ENCODE measurements at places on chromosomes 6 and 20.

- no peak overlapping the region for H3K27ac ChIP-seq
Observed at GRCh38 chr6:149834513-149835481, 29.4 kb downstream of the LRP11 start.

DNA sequence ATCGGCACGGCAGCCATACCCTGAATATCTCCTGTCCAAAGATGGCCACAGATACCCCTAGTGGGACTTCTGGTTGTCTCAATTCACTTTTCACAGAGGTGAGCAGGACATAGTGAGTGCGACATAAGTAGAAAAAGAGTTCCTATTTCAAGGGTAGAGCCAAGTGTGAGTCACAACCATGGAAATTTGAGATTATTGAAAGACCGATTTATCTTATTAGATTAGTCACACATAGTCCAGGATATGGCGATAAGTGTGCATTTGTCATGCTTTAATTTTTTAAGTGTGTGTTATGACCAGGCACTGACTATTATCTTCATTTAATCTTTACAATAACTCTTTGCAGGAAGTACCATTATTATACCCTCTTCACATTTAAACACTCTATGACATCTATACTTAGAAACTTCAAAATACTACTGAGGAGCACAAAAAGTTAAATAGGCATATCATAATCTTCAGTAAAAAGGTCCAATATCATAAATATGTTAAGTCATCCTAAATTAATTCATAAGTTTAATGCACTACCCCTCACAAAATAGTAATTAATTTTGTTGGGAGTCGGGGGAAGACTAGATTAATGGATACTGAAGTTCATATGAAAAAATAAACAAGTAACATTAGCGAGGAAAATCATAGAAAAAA, 13.4 kb upstream of the TNFAIP3 start:
- no peaks in the 10 kb centered on the region for H3K36me3 ChIP-seq
- no peak overlapping the region for H3K27ac ChIP-seq
- no peak for DNase-seq

GRCh38 chr6:36508532-36508931, 38.7 kb downstream of the STK38 start:
- no peak overlapping the region for H3K27ac ChIP-seq
- no peaks in the 10 kb centered on the region for H3K4me1 ChIP-seq
- H3K4me3 ChIP-seq, result no peak overlapping the region
- DNase-seq, result no peak

GRCh38 chr6:167804281-167805013, 22.3 kb upstream of the AFDN start:
- H3K4me3 ChIP-seq, result no peak overlapping the region
- no peaks in the 10 kb centered on the region for H3K36me3 ChIP-seq
- no peak overlapping the region for H3K27ac ChIP-seq
- H3K27me3 ChIP-seq, result no peaks in the 10 kb centered on the region
- H3K4me1 ChIP-seq, result no peaks in the 10 kb centered on the region

DNA sequence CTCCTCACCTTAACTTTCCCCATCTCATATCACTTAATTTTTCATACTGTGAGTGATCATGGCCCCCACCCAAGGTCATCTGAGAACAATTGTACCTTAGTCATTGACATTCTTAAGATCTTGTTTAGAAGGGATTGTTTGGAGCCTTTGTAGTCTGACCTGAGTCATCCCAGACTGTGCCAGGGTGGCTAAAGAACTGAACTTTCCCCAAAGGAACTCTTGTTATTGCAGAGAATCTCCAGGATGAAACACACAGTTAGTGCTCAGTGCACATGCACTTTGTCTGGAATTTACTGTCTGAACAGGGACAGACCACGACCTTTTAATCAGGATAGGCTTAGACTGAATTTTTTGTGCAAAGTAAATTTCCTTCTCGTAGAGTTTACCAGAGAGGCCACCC, 112.6 kb upstream of the CCN2 start:
- H3K4me3 ChIP-seq, result no peak overlapping the region
- no peaks in the 10 kb centered on the region for H3K4me1 ChIP-seq
- no peak overlapping the region for H3K27ac ChIP-seq
- no peaks in the 10 kb centered on the region for H3K36me3 ChIP-seq
- H3K27me3 ChIP-seq, result peaks cover 2% of the 10 kb centered on the region

DNA sequence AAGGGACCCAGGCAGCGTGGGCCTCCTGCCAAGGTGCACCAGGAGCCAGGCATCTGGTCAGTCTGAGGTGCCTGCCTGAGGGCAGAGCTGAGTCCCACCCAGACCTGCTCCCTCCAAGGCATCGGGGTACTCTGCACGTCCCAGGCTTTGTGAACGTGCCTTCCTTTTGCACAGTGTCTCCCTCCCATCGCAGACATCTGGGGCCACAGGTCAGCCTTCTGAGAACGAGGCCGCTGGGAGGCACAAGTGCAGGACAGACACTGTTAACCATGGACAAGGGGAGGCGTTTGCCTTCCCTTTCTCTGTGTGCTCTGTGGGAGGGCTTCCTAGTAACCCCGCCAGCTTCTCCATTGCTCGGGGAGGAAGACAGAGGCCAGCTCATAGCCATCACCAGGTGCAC, 47.6 kb downstream of the TFAP2C start:
- no peak overlapping the region for H3K27ac ChIP-seq
- H3K4me3 ChIP-seq, result no peak overlapping the region
- H3K4me1 ChIP-seq, result no peaks in the 10 kb centered on the region
- DNase-seq, result no peak

DNA sequence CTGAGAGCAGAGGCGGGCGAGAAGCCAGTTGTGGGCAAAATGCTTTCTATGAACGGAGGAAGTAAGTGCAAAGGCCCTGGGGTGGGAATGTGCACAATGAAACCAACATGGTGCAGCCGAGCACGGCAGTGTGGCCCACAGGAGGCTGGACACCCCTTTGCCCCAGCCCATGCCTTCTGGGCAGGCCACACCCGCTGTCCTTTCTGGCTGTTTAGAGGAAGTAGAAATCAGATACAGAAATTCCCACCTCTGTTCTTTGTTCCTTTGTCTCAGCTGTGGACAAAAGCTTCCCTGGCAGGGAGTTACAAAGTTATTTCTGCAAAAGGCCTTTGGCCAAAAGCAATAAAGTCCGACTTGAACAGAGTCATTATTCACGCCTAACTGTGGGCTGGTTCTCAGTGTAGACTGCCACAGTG, 11.9 kb downstream of the SULF2 start:
- no peaks in the 10 kb centered on the region for H3K36me3 ChIP-seq
- H3K4me1 ChIP-seq, result peaks cover under 1% of the 10 kb centered on the region
- no peak overlapping the region for H3K27ac ChIP-seq
- H3K4me3 ChIP-seq, result no peak overlapping the region

DNA sequence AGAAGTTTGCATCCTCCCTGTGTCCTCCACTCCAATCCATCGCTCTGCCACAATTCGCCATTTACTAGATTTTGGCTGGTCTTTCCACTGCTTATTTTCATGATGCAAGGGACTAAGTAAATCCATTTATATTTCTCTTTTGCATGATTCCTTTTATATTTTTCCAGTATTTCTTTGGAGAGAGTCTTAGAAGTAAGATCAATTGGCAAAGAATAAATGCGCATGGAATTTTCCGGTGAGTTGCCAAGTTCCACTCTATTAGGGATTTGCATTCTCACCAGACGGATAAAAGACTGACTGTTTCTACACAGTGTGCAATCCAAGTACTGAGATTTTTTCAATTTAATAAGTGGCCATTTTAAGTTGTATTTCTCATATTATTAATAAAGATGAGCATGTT, 91.7 kb upstream of the PHACTR3 start:
- no peak overlapping the region for H3K27ac ChIP-seq
- H3K27me3 ChIP-seq, result no peaks in the 10 kb centered on the region
- no peaks in the 10 kb centered on the region for H3K36me3 ChIP-seq
- H3K4me1 ChIP-seq, result no peaks in the 10 kb centered on the region

DNA sequence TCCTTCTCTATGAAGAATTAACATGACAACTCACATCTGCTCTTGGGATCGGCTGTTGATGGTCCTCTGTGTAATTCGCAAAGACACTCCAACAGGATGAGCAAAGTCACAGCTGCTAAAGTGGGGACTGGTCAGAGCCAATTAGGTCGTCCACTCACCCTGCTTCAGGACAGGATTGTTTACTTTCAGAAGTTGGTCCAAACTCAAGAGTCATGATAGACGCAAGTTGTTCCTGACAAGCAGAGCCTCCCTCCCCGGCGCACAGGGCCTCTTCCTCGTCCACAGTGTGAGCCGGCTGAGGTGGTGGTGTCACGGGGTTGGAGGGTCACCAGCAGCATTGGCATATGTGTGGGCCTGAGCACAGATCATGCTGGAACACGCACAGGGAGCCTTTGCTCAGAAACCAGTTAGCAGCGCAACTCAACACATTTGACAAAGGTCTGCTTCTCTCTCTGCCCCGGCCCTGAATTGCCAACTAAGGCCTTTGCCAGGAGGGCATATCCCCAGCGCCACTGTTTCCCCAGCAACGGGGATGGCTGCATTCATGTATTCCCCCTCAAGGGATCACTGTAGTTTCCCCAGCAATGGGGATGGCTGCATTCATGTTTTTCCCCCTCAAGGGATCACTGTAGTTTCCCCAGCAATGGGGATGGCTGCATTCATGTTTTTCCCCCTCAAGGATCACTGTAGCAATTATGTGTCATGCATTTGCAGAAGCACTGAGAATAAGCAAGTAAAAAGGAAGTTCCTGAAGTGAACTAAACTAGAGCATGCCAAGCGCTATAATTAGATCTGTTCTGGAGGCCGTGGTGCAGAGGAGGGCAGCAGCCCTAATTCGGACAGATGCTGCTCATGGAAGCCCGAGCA, 111.7 kb downstream of the THBS2 start:
- no peak for DNase-seq
- H3K27ac ChIP-seq, result no peak overlapping the region
- no peaks in the 10 kb centered on the region for H3K27me3 ChIP-seq
- H3K4me1 ChIP-seq, result no peaks in the 10 kb centered on the region
- no peak overlapping the region for H3K4me3 ChIP-seq
- no peaks in the 10 kb centered on the region for H3K36me3 ChIP-seq

DNA sequence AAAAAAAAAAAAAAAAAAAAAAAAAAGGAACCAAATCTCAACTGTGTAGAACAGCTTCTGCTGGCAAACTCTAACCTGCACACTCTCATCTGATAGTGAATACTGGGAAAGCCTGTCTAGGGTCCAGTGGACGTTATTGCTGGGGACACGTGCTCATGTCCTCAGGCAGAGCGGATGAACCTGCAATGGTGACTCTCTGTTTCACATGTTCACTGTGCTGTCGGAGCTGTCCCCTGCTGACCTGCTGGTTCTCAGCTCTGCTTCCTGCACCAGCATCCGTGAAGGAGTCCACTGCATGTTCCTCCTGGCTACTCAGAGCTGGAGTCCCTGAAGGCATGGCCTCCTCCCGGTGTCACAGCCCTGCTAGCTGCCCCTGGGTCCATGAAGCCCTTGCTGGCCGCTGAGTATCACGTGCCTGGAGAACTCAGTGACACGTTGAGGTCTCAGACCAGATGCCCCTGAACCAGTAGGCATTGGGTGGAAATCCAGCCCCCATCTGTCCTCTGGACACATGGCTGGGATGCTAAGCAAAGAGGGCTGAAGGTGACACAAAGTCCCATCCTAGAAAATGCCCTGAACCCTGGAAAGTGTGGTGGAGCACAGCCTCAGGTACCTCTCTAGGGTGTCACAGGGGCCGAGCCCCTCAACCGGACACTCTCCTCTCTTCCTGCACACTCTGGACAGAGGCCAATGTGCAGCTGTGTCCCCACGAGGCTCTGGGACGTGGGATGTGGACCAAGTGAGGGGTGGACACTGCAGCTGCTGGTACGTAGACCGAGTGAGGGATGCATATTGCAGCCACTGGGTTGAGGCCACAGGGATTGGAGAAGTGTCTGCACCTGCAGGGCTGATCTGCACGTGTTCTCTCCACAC, 54.9 kb upstream of the FRMD1 start:
- no peaks in the 10 kb centered on the region for H3K4me1 ChIP-seq
- no peak overlapping the region for H3K27ac ChIP-seq
- no peaks in the 10 kb centered on the region for H3K27me3 ChIP-seq
- no peak overlapping the region for H3K4me3 ChIP-seq
- no peaks in the 10 kb centered on the region for H3K36me3 ChIP-seq
- DNase-seq, result no peak

DNA sequence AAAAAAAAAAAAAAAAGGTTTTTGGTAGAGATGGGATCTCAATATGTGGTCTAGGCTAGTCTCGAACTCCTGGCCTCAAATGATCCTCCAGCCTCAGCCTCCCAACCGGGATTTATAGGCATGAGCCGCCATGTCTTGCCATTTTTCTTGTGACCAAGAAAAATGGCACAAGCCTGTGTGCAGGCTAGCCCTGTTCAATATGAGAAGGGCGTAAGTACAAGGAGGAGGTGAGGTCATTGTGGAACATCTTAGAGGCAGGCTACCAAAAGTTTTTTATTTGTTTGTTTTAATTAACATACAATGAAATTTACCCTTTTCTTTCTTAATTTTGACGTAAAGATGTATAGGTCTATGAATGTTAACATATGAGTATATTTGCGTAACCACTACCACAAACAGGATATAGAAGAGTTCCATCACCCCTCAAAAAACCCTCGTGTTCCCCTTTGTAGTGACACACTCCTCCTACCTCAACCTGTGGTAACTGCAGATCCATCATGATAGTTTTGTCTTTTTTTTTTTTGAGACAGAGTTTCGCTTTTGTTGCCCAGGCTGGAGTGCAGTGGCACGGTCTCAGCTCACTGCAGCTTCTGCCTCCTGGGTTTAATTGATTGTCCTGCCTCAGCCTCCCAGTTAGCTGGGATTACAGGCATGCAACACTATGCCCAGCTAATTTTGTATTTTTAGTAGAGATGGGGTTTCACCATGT, 28.3 kb upstream of the KIF3B start:
- no peak overlapping the region for H3K27ac ChIP-seq
- H3K4me3 ChIP-seq, result no peak overlapping the region
- peaks cover 6% of the 10 kb centered on the region for H3K4me1 ChIP-seq
- no peaks in the 10 kb centered on the region for H3K27me3 ChIP-seq
- no peak for DNase-seq

DNA sequence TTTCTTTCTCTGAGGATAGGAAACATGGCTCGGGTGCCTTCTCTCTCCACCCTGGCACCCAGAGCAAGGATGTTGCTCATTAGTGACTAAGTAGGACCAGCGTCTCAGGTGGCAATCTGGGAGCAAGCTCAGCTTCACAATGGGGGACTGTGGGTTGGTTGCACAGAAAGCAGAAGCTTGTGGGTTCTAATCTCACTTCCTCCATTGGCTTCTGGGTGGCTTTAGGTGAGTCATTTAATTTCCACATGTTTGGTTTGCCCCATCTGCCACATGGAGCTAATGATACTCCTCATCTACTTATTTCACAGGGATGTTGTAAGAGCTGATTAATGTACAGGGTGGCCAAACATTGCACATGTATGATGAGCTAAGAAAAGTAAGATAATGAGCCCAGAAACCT, 54.8 kb upstream of the AKIRIN2 start:
- peak; percentile 97 for DNase-seq
- peak overlapping the region; percentile 75 for H3K27ac ChIP-seq
